Cardiac fibroblast (primary cell): ENCODE measurements at places on chromosomes 2 and 18.
A peak's percentile ranks its signal among the peaks of the same experiment; 100 is the strongest.

DNA sequence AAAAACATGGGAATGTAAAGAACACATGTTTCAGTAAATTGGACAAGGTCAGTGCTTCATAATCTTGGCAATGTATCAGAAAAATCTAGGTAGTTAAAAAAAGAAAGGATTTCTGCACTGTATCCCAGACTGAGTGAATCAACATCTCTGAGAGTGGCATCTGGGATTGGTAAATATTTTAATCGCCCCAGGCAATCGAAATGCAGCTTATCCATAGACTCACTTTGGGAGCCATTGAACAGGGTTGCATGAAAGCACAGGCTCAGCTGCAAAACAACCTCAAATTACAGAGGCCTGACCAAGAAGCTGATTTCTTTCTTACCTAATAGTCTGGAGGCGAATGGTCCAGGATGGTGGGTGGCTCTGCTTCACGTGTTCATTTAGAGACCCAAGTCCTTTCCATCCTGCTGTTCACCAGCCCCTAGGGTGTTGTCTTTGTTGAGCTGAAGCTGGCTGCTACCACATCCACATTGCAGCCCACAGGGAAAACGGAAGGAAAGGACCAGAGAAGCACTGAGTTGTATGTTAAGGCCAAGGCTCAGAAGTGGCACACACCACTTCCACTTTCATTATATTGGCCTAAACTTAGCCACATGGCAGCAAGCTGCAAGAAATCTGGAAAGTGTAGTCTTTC lies 59.0 kb downstream of the MOGAT1 start:
- DNase-seq, result no peak

DNA sequence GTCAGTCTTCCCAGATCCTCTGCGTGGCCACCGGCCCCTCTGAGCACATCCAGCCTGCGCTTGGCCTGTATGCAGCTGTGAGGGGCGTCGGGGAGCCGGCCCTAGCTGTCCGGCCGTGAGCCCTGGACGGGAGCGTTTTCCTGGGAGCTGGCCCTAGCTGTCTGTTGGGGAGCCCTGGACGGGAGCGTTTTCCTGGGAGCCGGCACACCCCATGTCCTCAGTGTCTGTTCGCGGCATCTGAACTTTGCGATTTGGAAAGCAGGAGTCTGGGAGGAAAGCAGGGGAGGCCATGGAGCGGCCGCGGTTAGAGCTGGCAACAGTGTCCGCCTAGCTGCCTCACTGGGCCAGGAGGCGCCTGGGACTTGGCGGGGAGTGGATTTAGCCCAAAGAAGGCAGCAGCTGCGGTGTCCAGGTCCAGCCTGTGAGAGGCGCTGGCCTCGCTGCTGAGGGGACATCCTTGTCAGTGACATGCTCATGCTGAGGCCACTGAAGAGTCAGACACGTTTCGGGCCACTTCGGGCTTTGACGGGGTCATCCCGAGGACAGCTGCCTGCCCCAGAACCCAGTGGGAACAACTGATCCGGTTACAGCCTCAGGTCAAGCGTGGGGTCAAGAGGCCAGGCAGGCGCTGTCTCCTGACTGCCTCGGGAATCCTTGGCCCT lies 75.8 kb downstream of the KCNG2 start:
- DNase-seq, result peak; percentile 14

DNA sequence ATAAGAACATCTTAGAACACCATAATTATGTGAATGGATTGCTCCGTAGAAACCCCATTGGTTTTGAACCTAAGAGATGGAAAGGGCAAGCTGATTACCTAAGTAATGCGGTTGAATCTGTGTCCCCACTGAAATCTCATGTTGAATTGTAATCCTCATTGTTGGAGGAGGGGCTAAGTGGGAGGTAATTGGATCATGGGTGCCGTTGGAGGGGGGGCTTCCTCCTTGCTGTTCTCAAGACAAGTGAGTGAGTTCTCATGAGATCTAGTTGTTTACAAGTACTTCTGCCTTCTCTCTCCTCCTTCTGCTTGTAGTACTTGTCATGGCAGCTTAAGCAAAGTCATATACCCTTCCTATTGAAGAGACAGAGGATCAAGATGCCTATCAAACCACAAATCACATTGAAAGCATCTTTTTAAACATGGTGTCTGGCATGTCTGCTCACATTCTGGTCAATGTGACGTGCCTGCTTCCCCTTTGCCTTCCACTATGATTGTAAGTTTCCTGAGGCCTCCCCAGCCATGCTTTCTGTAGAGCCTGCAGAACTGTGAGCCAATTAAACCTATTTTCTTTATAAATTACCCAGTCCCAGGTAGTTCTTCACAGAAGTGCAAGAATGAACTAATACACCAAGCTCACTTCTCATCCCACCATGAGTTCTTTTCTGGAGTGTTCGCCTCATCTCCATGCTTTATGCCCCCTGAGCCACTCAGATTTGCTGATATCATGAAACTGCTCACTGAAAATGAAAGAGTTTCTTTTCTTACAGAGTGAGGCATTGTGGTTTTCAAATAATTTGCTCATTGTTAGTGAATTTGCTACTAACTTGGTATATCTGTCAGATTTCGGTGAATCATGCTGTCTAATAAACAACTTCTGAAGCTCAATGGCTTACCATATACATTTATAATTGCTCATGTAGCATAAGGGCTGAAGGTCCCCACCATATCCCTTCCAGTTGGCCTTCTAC lies 23.6 kb downstream of the KCNE4 start:
- DNase-seq, result no peak

DNA sequence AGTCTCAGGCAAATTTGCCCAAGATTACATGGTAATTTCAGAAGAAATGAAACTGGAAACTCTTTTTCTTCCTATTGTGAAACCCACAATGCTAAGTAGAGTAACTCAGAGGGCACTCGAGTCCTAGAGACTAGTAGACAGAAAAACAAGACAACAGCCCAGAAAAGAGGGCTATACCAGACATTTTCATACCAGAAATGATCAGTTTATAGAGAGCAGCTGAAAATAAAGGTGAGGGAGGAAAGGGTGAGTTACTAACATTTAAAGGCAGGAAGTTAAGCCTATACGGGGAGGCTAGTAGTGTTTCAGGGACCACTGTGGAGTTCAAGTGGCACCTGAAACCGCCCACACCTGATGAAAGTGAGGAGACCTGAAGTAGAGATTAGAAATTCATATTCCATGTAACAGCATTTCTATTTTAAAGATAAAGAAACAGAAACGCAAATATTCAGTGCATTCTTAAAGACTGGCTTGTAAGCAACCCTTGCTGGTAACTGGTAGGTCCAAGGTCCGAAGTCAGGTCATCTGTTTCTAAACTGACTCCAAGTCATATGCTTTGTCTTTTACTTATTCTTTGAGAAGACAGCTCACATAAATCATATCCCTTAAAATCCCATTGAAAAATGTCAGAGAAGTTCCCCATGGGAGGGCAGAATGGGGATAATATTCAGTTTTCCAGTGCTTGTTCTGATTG lies 145.1 kb upstream of the ITGB6 start:
- DNase-seq, result no peak

DNA sequence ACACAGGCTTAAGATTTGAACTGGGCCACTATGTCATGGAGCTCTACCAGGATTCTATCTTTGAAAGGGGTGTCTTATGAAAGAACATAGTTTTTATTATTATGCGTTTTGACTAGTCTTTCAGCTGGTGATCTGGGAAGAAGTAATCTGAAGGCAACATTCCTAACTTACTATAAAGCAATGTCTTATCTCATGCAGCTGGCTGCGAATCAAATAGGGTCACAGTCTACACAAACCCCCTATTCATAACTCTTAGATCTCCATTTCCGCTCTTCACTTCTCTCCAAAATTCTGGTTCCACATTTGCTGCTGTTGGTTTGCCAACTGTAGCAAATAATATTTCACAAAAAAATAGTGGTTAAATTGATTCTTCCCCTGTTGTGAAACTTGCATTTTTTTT lies 813.3 kb downstream of the CNTNAP5 start:
- no peak for DNase-seq
